ENCODE measurements at places on chromosomes 2 and 18.

DNA sequence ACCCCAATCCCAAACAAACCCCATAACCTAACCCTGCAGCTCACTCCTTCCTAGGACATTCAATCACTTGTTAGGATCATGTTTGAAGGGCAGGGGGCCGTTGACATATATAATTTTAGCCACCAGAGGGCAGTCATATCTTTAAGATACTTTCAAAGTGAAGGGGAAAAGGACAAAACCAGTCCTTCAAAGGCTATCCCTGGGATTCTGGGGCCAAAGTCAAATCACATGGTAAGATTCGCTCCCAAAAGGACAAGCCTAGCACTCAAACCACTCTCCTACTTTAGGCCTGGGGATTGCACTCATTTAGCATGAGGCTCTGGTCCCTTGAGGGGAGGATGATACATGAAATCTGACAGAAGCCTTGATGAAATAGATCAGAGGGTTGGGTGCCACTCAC is 44.6 kb downstream of the HAUS1 start:
- peak; percentile 85 for DNase-seq

- DNase-seq: peak; percentile 93
Measured at GRCh38 chr2:174561283-174561971, 36.2 kb downstream of the WIPF1 start.

DNA sequence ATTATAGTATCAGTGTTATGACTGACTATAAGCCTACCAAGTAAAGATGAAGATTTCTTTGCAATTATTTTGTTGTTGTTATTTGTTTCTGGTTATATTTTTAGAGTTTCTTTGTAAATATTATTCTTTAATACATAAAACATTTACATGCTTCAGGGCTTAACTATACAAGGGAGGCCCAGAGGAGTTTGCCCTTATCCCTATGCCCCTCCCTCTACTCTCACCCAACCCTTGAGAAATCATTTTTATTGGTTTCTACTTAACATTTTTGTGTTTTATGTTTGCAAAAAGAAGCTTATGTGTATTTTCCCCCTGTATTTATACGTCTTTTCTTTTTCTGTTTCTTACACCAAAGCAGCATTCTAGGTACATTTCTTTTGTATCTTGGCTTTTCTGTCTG is 30.5 kb downstream of the MRPS9 start:
- no peak for DNase-seq

DNA sequence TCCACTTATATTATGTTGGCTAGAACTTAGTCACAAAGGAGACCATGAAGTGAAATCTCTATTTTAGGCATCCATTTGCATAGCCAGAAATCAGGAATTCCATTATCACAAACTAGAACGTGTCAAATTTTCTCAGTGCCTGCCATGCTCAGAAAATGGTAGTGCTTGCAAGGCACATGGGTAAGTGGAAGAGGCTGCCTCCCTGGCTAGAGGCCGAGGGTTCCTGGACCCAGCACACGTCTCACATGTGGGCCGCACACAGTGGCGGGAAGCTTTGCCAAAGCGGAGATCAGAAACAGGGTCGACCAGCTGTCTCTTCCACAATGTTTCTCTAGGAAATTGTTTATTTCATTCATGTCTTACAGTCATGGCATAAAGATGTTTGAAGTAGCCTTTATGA is 42.3 kb downstream of the TRAF3IP1 start:
- peak; percentile 26 for DNase-seq

DNA sequence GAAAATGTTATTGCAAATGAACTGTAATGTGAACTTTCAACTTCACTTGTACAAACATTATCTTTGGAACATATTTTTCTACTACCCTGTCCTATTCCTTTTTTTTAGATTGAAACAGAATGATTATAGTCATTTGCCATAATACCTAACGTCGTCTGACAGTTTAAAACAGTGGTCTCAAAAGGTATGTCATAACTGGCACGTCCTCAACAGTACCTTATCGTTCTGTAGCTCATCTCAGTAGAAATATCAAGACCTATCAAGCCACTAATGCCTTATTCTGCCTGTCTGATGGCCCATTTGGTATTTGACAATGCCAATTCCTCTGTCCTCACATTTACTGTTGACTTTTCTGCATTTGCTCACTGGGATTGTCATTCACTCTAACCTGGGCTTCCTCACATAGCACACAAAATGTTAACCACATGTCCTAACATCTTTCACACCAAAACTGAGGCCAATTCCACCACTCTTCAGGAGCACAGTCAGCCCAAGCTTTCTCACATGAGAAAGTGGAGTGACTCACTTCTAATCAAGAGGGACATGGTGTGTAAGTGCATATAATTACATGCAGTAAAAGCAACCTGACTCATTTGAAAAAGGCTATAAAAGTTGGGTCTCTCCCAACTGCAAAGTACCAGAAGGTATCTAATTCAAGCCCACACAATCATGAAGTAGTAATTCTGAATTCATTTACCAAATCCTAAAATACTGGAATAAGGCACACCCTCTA is 34.8 kb downstream of the DNER start:
- no peak for DNase-seq

DNA sequence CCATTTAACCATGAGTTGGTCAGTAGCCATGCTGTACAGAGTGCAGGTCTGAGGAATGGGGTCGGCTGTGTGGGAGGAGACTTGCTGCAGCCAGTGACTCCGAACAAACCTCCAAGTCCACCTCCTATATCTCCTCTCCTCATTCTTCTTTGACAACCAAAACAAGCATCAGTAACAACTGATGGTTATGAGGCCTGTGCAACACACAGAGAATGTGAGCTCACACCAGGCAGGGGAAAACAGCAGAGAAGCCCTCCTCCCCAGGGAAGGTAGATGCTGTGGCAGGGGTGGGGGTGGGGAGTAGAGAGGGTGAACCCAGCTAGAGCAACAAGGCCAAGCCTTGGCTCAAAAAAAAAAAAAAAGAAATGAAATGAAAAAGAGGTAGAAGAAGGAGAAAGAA is 12.3 kb upstream of the CNGA3 start:
- no peak for DNase-seq

- no peak for DNase-seq
Measured at GRCh38 chr18:26230497-26230896, 4.3 kb downstream of the TAF4B start.

GRCh38 chr2:104641786-104642185 is 212.1 kb upstream of the POU3F3 start:
- no peak for DNase-seq

- peak; percentile 43 for DNase-seq
Measured at GRCh38 chr2:212477571-212477970, 61.0 kb downstream of the ERBB4 start.

- no peak for DNase-seq
Measured at GRCh38 chr2:223503746-223504145, 98.4 kb downstream of the SCG2 start.

- no peak for DNase-seq
Measured at GRCh38 chr18:2644535-2644934, 11.0 kb upstream of the SMCHD1 start.

DNA sequence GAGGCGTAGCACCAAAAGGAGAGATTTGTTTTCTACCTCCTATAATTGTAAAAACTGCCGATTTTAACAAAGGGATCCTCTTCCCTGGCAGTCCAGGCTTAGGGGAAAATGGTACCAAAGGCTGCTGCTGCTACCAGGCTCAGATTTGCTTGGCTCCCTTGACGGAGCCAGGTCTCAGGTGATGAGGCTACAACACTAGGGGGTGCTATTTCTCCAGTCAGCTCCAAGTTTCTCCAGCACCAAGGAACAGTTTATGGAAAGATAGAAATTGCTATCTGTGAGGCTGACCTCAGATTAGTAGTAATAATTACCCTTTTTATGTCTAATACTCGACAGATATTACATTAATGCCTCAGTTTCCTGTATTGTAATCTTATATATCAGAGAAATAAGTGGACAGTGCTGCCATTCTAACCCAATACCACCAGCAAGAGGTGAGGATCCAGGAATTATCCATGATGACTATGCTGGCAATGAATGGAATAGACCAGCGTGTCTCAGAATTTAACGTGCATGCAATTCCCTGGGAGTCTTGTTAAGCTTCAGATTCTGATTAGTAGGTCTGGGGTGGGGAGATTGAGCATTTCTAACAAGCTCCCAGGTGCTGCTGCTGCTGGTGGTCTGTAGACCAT is 111.3 kb downstream of the ESCO1 start:
- DNase-seq: peak; percentile 63

DNA sequence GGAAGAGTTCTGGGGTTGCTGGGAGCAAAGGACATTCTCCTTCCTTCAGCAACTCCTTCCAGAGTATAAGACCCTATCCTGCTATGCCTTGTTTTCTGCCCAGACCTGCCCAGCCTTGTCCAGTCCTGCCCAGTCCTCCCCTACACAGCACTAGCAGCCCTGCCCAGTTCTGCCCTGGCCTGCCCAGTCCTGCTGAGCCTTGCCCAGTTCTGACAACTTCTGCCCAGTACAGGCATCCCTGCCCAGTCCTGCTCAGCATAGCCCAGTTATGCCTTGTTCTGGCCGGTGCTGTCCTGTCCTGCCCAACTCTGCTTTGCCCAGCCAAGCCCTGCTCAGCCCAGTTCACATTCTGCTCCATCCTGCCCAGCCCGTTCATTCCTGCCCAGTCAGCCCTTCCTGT is 44.9 kb upstream of the ALK start:
- DNase-seq: no peak

DNA sequence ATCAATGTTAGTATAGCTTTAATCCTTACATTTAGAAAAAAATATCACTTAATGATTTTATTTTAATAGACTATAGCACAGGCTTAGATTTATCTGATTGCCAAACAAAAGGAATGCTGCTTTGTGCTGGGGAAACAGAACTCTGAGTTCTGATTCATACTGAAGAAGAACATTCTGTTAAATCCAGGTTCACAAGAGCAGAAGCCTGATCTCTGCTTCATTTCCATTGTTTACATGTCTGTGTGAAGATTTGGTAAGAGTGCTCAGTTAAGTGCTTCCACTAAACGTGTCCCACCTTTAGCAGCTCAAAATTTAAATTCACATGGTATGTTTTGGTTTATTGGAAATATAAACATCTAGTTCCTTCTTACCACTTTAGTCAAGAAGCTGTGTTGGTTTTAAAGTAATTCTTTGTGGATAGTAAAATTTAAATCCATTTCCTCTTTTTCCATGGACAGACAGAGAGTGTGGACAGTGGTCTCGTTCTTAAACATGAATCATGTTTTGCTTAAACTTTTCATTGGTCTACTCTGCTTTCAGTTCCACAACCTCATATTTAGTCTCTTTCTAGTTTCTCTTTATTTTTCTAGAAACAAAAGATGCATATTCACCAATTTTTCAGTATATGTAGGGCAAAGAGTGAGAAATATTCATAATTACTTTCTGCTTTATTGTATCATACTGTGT is 59.1 kb downstream of the NYAP2 start:
- DNase-seq: no peak

DNA sequence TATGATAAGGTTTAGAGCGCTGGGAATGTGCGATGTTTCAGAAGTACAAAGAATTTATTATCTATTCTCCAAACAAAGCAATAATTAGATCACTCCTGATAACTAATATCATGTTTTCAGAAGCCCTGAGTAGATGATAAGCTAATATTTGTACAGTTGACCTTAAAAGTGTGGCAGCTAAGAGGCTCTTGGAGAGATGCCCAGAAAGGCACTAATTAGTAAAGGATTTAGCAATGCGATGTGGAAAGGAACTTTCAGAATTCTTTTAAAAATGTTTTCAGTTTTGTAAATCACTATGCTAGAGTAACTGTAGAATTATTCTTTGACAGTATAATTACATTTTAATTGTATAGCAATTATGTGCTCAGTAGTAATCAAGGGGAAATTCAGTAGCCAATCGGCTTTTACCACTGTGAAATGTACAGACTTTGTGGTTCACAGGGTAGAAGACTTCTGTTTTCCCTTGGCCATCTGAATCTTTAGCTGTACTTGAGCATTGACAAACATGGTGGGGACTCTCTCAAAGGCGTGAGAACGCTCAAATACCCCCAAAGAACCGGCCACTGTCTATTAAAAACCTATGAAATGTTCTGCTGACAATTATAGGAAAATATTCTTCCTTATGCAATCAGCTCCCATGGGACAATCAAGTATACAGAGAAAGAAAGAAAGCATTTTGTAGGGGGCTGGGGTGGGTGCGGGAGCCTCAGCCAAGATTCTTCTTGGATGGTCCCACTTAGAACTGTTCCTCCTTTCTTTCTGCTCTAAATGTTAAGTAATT is 262.8 kb upstream of the AGAP1 start:
- DNase-seq: no peak

DNA sequence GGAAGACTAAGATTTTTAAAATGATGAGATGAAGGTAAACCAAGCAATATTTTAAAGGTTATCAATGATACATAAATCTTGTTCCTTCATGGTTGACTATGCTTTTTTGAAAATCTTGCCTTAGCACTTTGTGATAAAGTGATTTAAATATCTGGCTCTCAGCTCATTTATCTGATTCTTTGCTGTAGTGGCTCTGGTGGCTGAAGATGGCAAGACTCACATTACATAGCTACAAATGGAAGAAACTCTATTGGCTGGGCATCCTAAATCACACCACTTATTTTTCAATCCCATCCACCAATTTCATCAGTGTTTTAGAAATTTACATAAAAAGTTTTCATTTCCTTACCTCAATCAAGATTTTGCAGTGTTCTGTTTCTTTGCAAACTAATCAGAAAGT is 16.6 kb upstream of the APCDD1 start:
- DNase-seq: no peak

GRCh38 chr2:25478736-25479135 is 137.0 kb upstream of the DNMT3A start:
- DNase-seq: no peak
